ENCODE measurements at places on chromosomes 5 and 9.
A peak's percentile ranks its signal among the peaks of the same experiment; 100 is the strongest.

- no peak for DNase-seq
Observed at GRCh38 chr9:93600504-93600903, 24.1 kb downstream of the PHF2 start.

DNA sequence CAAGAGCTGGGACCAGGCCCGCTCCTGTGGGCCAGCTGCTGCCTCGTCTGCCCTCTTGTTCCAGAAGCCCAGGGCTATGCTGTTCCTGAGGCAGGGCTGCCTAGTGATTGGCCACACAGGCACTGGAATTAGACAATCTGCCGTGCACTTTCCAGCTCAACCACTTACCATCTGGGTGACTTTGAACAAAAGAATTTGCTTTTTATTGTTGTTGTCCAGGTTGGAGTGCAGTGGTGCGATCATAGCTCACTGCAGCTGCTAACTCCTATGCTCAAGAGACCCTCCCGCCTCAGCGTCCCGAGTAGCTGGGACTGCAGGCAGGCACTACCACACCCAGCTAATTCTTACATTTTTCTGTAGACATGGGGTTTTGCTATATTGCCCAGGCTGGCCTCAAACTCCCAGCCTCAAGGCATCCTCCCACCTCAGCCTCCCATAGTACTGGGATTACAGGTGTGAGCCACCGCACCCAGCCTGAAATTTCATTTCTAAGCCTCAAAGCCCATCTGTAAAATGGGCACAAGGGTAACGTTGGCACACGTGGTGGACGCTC is 1.2 kb upstream of the NEK6 start:
- no peak for DNase-seq

DNA sequence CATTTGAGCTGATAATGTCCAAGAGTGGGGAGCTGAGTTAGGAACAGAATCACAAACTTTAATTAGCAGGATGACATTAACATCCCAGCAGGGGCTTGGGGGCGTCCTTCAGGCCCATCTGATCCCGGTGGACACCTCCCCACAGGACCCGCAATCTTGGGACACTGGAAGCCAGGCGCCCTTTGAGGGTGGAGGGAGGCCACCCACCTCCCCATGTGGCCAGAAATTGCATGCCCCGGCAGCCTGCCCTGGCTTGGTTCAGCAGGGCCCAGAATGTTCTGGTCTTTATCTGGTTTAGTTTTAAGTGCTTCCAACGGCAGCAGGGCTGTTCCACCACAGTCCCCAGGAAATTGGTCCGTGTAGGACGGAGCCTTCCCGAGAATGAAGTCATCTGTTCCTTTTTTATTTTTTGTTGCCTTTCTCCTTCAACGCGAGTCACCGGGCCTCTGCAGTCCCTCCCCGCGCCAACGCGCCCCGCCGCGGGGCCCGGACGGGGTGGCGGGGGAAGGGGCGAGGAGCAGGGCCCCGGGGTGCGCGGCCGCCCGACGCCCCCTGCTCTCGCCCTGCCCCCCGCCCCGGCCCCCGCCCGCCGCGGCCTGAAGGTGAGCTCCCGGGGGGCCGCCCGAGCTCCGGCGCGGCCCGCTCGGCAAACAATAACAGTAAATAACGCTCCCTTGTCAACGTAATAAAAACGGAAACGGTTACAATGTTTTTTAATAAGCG is 207.9 kb downstream of the C9orf50 start:
- peak; percentile 55 for DNase-seq

DNA sequence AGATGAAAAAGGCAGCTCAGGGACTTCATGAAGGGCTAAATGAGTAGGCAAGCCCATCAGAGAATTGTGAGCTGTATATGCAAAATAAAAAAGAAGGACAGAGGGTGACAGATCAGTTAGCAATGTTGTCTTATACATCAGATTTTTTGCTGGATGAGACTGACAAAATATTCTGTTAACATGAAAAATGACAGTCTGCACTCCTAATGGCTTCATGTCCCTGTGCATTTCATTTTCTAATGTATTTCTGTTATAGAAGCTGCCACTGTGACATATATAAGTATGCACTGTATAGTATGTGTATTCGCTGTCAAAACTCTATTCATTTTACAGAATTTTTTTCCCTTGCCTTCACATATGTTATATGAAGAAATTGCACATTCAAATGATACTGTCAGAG is 559.5 kb downstream of the DMRTA1 start:
- DNase-seq, result no peak

- DNase-seq, result no peak
Observed at GRCh38 chr9:132589148-132590036, 7.0 kb downstream of the BARHL1 start.

- no peak for DNase-seq
Observed at GRCh38 chr9:114947058-114947457, 16.7 kb upstream of the TNFSF8 start.

- no peak for DNase-seq
Observed at GRCh38 chr5:149956685-149957084, 3.9 kb upstream of the SLC26A2 start.

DNA sequence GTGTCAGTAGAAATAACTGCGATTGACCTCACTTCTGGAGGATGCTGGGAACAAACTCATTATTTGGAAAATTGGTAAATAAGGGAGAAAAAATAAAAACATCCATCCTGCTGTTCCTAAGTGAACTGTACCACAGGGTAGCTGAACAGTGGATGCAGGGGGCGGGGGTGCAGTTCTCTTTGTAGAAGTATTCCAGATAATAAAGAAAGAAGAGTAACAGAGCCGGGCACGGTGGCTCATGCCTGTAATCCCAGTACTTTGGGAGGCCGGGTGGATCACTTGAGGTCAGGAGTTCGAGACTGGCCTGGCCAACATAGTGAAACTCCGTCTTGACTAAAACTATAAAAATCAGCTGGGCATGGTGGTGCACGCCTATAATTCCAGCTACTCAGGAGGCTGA is 132.1 kb downstream of the COL23A1 start:
- no peak for DNase-seq

GRCh38 chr5:75656311-75657003 is 45.2 kb downstream of the ANKDD1B start:
- DNase-seq, result no peak

DNA sequence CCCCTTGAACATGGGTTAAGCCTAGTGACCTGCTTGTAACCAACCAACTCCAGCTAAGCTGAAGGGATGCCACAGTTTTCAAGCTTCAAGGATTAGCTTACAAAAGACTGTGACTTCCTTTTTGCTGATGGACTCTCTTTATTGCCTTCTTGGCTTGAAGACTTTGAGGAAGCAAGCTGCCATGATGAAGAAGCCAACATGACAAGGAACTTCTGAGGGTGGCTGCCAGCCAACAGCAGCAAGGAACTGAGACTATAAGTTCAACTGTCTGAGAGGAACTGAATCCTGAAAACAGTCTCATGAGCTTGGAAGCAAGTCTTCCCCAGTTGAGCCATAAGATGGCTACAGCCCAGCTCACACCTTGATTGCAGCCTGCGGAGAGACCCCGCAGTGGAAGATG is 116.1 kb upstream of the TAF11L2 start:
- DNase-seq, result no peak

DNA sequence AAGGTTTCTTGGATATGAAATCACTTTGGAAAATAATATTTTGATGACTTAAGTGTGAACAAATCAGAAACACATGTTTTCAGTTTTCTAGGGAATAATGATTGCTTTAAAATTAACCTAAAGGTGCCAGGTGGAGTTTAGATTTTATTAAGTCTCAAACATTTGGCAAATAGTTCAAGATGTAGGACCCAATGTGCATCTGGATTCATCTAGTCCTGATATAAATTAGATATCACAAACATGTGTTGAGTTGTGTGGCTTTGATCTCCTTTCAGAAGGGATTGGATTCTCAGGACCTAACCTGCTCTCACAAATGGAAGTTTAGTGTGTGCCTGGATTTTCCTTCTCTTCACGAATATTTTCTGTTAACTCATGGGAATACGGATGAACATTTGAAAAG is 291.4 kb upstream of the ISL1 start:
- no peak for DNase-seq

- no peak for DNase-seq
Observed at GRCh38 chr5:34738381-34738780, 82.3 kb downstream of the RAI14 start.

DNA sequence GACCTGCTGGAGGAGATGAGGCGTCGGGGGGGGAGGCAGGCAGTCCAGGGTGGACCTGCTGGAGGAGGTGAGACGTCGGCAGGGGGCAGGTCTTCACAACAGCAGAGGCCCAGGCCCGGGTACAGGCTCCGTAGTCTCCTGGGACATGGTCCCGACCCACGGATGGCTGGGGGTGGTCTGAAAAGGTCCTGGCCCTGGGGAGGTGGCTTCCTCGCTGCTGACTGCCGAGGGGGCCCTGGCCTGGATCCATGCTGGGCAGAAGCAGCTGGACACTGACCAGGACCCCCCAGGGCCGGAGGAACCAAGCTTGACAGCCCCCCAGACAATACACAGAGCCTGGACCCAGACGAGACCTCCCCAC is 8.5 kb downstream of the EGFL7 start:
- DNase-seq, result no peak

DNA sequence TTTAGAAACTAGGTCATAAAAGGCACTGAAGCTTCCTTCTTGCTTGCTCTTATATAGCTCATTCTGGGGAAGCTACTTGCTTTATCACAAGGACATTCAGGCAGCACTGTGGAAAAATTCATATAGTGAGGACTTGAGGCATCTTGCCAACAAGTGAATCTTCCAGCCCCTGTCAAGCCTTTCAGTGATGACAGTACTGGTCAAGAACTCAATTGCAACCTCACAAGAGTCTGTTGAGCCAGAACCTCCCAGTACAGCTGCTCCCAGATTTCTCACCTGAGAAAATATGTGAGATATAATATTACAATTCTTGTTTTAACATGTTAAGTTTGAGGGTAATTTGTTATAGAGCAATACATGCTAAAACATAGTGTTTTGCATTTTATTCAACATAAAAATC is 2011.0 kb upstream of the NUDT12 start:
- DNase-seq, result no peak

- no peak for DNase-seq
Observed at GRCh38 chr9:117412841-117413240, 2.0 kb downstream of the ASTN2 start.

GRCh38 chr9:113570749-113571711 is 107.5 kb downstream of the RGS3 start:
- no peak for DNase-seq

- no peak for DNase-seq
Observed at GRCh38 chr5:129438322-129438721, 21.8 kb upstream of the ADAMTS19 start.

GRCh38 chr9:113238859-113239232 is 17.5 kb downstream of the SLC31A1 start:
- no peak for DNase-seq

DNA sequence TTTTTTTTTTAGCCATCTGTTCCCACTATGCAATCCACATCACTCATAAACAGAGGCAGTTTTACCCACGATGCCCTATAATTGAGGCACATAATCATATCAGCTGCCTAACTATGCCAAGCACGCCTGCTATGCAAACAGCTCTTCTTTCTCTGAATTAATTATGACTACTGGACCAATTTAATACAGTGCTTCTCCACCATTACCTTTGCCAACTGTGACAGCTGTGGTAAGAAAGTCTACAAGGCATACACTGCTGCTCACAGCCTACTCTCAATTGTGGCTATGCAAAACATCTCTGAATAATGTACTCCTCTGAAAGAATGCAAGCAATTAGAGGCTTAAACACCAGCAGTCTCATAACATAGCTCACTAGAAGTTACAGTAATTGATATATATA is 97.1 kb downstream of the DTWD2 start:
- no peak for DNase-seq

- no peak for DNase-seq
Observed at GRCh38 chr5:181243018-181243563, 615 bp downstream of the RACK1 start.

GRCh38 chr5:64800926-64801325 is 32.2 kb downstream of the CWC27 start:
- no peak for DNase-seq

- no peak for DNase-seq
Observed at GRCh38 chr9:16716601-16717000, 153.9 kb downstream of the BNC2 start.

DNA sequence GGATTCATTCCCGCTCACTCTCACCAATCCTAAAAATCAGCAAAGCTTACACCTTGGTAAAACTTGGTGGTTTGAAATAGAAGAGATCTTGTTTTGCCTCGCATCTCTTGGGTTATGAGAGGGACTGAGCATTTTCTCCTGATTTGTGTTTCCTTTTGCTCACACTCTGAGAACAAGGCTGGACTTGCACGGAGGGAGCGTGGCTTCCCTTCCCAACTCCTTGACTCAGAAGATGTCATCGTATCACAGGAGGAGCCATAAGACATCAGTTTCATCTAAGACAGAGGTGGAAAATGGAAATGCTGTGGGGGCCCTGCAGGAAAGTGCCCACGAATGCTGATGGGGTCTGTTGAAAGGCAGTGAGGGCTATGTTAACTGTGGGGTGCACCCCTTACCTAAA is 37.4 kb downstream of the CTSL start:
- DNase-seq, result no peak

GRCh38 chr9:32304495-32304894 is 79.9 kb upstream of the ACO1 start:
- DNase-seq, result no peak

- no peak for DNase-seq
Observed at GRCh38 chr9:127959841-127960409, 20.9 kb downstream of the EEIG1 start.

DNA sequence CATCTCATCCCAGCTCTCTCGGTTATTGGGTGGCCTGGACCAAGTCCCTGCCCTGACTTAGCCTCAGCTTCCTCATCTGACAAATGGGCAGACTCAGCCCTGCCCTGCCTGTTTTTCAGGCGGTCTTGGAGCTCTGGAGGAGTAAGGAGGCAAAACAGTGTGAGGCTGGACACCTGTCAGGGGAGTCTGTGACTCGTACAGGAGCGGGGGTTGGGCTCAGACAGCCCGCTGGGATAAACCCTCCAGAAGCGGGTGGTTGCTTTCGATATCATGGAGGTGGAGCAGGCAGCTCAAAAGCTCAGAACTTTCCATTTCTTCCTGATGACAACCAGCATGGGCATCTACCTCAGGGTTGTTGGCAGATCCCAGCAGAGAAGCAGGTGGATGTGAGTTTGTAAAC is 72.9 kb upstream of the GGTA1 start:
- DNase-seq, result no peak

- no peak for DNase-seq
Observed at GRCh38 chr5:151408591-151409230, 38.7 kb upstream of the SLC36A1 start.

DNA sequence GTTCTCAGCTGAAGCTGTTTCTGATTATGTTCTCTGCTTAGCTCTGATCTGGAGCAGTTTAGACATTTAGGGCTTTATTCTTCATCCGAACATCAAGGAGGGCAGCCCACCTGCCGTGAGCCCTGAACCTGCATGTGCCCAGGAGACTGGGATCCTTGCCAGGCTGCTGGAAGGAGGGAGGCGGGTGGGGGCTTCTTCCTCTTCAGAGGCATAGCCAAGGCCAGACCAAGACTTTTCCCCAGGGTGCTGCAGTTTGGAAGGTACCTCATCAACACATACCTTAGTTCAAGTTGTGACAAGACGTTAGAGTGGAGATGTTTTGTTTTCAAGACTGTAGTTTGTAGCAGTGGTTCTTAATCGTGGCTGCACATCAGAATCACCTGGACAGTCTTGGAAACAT is 64.9 kb downstream of the RALGPS1 start:
- no peak for DNase-seq

- DNase-seq, result no peak
Observed at GRCh38 chr5:97141031-97141430, 1.4 kb downstream of the LIX1 start.

GRCh38 chr9:82334286-82334685 is 345.7 kb downstream of the SPATA31D1 start:
- no peak for DNase-seq

- peak; percentile 68 for DNase-seq
Observed at GRCh38 chr9:135343837-135344522, 135.6 kb upstream of the PPP1R26 start.

GRCh38 chr9:68631811-68632210 is 73.2 kb upstream of the PIP5K1B start:
- no peak for DNase-seq
